ENCODE measurements at places on chromosomes 16 and 17.

DNA sequence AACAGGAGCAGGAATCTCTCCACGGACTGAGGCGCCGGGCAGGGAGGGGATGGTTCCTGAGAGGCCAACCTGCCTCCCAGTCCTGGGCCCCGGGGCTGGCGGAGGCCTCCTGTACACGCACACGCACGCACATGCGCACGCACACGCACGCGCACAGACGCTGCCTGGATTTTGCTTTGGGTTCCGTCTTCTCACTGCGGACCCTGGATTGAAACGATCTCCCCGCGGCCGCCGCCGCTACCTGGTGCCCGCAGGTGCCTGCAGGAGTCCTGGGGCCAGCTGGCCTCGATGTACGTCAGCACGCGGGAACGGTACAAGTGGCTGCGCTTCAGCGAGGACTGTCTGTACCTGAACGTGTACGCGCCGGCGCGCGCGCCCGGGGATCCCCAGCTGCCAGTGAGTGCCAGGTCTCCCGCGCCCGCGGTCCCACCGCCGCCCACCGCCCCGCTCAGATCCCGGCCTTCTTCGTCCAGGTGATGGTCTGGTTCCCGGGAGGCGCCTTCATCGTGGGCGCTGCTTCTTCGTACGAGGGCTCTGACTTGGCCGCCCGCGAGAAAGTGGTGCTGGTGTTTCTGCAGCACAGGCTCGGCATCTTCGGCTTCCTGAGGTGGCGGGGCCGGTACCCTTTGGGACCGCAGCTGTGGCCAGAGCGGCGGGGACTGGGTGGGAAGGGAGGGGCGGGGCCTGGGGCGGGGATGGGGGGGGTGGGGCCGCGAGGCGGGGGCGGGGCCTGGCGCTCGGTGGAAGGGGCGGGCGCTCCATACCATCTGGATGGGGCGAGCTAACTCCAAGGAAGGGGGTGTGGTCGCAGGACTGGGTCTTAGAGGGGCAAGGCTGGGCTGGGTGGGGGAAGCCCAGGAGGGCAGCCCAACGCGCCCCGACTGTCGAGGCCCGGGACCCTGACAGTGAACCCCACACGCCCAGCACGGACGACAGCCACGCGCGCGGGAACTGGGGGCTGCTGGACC is 12.3 kb downstream of the CES4A start:
- peak; percentile 11 for DNase-seq

- no peak for DNase-seq
Observed at GRCh38 chr16:51053775-51054174, 97.3 kb downstream of the SALL1 start.

GRCh38 chr17:48909783-48910182 is 1.6 kb downstream of the UBE2Z start:
- no peak for DNase-seq

- no peak for DNase-seq
Observed at GRCh38 chr17:73091770-73092522, 542 bp downstream of the SLC39A11 start.

DNA sequence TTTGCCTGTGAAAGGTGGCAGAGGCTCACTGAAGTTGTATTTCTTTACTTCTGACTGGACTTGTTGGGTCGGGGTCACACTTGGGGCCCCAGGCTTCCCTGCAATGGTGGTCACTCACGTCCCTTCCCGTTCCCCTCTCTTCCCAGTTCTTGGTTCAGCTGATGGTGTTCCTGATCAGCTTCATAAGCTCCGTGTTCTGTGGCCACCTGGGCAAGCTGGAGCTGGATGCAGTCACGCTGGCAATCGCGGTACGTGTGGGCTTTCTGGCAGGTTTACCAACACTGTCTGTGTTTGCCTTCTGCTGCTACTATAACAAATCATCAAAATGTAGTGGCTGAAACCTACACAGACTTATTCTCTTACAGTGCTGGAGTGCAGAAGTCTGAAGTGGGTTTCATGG is 8.6 kb downstream of the SLC47A1 start:
- no peak for DNase-seq

DNA sequence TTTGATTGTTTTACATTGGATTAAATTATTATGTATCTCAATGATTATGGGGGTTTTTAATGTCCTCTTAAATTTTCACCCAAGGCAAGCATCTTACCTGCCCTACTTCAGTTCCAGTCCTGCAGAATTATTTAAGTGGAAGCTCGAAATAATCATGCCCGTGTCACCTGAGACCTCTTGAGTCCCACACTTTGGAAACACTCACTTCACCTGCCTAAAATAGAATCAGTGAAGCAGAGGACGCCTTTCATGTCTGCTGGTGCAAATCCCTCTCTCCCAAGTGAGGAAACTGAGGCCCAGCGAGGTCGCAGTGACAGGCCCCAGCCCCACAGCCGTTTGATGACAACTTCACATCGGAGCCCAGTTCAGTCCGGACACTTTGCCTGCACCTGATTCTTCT is 284.6 kb downstream of the C16orf95 start:
- no peak for DNase-seq

DNA sequence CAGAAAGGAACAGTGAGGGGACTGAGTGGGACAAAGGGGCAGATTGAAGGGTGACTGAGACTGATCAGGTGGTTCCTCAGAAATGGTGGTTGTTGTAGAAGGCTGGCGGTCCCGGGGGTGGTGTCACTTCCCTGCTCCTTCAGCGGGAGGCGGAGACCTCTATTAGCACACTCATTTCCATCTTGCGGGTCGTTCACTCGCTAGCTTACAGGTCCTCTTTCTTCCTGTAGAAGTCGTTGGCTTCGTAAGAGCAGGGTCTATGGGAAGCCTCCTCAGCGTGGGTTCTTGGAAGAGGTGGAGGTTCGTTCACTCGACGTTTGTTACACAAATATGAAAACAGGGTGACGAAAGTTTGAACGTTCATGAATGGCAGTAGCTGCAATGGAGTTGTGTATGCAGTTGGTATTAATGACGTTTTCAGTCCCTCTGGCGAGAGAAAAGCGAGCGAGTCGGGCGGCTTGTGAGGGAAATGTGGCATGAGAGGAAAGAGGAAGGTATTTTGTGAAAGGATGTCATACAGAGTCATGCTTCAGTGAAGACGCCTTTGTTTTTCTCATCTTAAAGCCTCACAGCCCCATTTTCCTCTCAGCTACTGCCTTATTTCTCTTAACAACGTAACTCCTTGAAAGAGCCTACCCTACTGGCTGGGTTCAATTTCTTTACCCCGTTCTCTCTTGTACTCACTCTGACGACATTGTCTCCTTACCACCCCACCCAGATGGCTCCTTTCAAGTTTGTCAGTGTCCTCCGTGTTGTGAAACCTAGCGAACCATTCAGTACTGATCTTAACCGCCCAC is 667 bp downstream of the EFCAB13 start:
- DNase-seq = no peak

GRCh38 chr17:78664476-78665386 is 87.5 kb upstream of the DNAH17 start:
- DNase-seq = no peak

GRCh38 chr17:77558846-77559626 is 399.5 kb upstream of the TNRC6C start:
- DNase-seq = no peak

GRCh38 chr16:87982581-87983041 is 31.4 kb downstream of the BANP start:
- DNase-seq = no peak

GRCh38 chr16:88116121-88116520 is 164.9 kb downstream of the BANP start:
- no peak for DNase-seq

- no peak for DNase-seq
Observed at GRCh38 chr16:735982-736453, 4.8 kb downstream of the CIAO3 start.

GRCh38 chr17:73539166-73539565 is 105.1 kb downstream of the SDK2 start:
- no peak for DNase-seq

GRCh38 chr17:72077326-72077960 is 43.4 kb upstream of the SOX9 start:
- DNase-seq = no peak

DNA sequence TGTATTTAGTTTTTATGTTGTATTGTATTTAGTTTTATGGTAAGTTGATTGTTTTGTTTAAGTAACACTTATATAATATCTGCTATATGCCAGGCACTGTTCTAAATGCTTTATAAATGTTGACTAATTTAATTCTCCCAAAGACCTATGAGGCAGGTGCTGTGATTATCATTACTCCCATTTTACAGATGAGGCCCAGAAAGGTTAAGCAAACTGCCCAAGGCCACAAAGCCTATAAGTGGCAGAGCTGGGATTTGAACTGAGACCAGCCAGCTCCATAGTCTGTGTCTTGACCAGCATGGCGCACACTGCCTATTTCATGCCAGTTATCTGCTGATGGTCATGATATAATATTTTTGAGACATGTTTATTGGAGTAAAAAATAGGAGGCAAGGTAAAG is 24.0 kb downstream of the IL21R start:
- no peak for DNase-seq

DNA sequence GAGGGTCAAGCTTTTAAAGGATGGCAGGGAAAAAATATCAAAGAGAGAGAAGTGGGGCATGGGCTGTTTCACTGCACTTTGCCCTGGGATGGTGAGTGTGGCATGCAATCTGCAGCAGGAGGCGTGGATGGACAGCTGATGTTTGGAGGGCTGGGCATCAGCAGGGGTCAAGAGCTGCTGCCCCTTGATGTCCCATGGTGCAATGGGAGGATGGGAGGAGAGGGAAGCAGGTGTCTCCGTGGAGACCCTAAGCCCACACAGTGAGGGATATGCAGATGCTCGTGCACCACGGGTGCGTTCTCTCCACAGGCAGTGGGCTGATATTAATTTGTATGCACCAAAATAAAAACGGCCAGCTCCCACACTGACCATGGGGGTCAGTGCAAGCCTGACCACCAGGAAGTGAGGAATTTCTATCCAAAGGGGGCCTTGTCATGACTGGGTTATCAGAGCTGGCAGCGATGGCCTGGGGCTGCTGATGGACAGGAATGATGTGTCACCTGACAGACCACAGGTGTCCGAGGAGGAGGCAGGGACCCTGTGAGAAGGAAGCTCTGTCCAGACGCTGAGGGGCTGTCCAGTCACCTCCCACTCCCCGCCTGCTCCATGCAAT is 183.6 kb downstream of the IRF8 start:
- DNase-seq = no peak

GRCh38 chr17:51188271-51188833 is 22.1 kb downstream of the NME2 start:
- DNase-seq = no peak

GRCh38 chr17:5770441-5771270 is 186.3 kb upstream of the NLRP1 start:
- no peak for DNase-seq

Data from stimulated activated CD8-positive, alpha-beta memory T cell treated with anti-CD3 and anti-CD28 coated beads, Interleukin-15, amount 100 ng/mL, for 24 hours (primary cell).